ENCODE measurements at places on chromosomes 11 and 22.

GRCh38 chr22:40432625-40433024, 62.2 kb downstream of the SGSM3 start:
- no peak for DNase-seq

GRCh38 chr11:45028911-45029682, 78.4 kb upstream of the TP53I11 start:
- no peak for DNase-seq

- no peak for DNase-seq
These were observed 50.6 kb upstream of the ARFGAP3 start for GRCh38 chr22:42907404-42908373.

GRCh38 chr22:32636884-32637283, 162.3 kb downstream of the FBXO7 start:
- DNase-seq, result no peak

GRCh38 chr11:109088086-109088485, 333.9 kb upstream of the C11orf87 start:
- DNase-seq, result no peak

- DNase-seq, result no peak
These were observed 24.3 kb upstream of the KCNQ1OT1 start for GRCh38 chr11:2724104-2724503.

- DNase-seq, result no peak
These were observed 61.7 kb downstream of the FBXO7 start for GRCh38 chr22:32536352-32536751.

DNA sequence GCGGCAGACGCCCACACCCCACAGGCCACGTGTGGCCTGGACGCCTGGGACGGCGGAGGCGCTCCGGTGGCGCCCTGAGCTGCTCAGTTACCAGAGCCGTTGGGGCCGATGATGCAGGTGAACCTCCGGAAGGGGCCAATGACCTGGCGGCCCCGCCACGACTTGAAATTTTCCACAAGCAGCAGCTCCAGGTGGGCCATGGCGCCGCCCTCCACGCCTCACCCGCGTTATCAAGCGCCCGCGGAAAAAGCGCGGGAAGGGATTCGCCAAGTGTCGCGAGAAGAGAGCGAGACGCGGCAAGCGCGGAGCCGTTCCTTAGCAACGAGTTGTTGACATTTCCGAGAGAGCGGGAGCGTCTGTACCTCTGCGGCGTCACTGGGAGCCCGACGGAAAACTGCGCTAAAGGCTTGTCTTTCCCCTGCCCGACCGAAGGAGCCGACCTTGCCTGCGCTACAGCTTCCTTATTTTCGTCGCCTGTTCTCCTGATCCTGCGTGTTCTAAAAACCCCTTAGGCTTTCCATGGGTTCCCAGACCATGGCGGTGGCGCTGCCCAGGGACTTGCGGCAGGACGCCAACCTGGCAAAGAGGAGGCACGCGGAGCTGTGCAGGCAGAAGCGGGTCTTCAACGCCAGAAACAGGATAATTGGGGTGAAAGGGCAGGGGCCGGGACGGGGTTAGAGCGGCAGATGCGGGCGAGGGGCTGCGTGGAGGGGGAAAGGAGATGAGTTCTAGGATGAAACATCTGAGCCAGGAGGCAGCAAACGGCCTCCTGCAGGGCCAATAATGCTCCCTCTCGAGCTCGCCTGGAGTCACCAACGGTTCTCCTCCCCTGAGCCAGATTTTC, at the start of the genes RIBC2 and SMC1B:
TSS of gene RIBC2 (plus strand) at position 326 of the 844 bp plus-strand sequence. CDS start at position 520, 194 bp downstream.
TSS of gene SMC1B (minus strand) at position 232 of the 844 bp plus-strand sequence. CDS start at position 200, 32 bp downstream.
- peak; percentile 56 for DNase-seq

- no peak for DNase-seq
These were observed 816 bp upstream of the PHRF1 start for GRCh38 chr11:575313-575995.

GRCh38 chr11:2913019-2913431, 16.2 kb downstream of the PHLDA2 start:
- no peak for DNase-seq

GRCh38 chr11:62000539-62001446, 33.4 kb upstream of the FTH1 start:
- no peak for DNase-seq

- DNase-seq, result no peak
These were observed 1558.6 kb upstream of the RAG2 start for GRCh38 chr11:38156495-38157146.

DNA sequence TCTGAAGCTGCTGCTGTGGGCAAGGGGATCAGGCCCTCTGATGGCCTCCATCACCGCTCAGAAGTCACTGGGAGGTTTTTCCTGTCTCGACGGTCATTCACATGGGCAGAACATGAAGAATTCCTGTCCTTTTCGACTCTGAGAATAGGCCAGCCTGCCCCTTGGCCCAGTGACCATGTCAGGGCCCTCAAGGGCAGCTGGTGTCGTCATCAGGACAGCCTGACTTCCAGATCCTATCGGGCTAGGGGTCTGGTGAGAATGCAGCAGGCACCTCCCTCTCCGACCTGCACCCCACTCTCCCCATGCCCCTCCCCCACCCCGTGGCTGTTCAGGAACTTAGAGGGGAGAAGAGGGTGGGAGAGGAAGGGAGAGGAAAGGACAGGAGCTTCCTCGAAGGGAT, 3.6 kb downstream of the TP53I11 start:
- no peak for DNase-seq

DNA sequence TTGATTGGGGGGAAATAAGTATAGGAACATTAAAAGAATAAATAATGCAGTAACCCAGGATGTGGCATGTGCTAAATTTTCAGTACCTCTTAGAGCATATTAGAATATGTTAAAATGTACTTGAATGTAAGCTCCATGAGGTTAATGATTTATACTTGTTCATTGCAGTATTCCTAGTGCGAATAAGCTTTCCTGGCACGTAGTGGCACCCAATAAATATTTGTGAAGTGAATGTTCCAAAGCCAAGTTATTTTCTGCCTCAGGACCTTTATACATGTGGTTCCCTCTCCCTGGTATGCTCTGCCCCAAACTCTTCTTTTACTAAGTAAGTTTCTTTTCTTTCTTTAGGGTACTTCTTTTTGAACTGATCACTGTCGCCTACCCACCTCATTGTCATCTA, 118.8 kb downstream of the DBX1 start:
- DNase-seq, result no peak

DNA sequence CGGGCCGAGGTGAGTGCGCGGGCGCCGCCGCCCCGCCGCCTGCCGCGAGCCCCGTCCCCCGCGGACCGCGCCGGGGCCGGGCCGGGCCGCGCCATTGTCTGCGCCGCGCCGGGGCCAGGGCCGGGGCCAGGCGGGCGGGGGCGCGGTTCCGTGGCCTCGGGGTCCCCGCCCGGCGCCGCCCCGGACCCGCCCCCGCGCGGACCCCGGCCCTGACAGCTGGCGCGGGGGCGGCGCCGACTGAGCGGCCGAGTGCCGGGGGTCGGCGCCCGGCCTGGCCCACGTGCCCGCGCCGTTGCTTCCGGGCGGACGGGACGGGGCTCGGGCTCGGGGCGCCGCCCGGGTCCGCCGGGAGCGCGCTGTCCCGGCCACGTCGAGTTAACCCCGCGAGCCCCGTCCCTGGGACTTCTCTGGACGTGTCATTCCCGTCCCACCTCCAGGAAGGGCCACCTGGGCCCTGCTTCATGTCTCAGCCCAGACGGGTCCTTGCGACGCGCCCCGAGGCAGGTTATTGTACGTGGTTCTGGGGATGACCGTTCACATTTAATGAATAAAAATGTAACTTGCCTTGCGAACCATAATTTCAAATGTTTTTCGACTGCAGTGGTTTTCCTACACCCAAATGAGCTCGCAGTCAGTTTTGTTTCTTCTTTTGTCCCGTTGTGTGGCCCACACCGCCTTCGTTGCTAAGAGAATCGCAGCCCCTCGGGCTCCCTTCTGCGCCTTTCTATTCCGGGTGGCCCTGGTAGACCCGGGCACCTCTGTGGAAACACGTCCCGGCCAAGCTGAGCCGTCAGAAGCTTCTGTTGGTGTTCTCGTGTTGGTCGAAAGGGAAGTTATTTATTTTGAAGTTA, 562 bp downstream of the ZBED4 start:
- DNase-seq, result no peak

- no peak for DNase-seq
These were observed 23.6 kb upstream of the MYRF start for GRCh38 chr11:61728940-61729219.

- DNase-seq, result no peak
These were observed 48.5 kb upstream of the A4GALT start for GRCh38 chr22:42769238-42769573.

DNA sequence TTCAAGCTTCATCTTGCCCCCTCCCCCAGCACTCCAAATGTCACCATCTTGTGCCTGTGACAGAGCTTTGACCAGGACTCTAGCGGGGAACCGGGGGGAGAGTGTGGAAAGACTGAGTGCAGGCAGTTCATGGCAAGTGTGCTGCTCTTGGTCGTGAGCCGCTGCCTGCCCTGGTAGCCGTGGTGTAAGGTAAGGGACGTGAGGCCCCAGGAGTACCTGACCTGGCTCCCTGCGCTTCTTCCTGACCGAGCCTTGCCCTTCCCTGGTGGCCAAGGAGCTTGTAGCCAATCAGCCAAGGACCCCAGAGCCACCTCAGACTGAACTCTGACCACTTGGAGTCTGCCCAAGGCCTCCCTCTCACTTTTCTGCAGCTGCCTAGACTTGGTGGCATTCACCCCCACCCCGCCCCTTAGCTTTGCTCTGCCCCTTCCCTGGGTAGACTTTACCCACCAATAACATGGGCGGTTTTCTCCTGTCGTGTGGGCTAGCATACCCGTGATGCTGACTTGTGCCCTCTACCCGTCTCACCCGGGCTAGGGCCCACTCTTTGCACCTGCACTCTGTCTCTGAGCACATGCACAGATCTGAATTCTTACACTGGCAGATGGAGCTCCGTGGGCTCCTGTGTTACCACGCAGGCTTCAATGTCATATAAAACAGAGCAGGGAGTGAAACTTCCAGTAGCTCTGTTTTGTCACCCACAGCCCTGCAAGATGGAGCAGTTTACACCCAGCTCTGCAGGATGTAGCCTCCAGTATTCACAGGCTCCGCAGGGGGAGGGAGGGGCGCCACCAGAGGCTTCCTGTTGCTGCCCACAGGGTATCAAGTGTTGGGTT, 1.5 kb downstream of the DGKZ start:
- DNase-seq, result no peak

- DNase-seq, result no peak
These were observed 1.3 kb downstream of the MRGPRE start for GRCh38 chr11:3230636-3231549.

- no peak for DNase-seq
These were observed 106.0 kb downstream of the RPL27A start for GRCh38 chr11:8788616-8789015.

DNA sequence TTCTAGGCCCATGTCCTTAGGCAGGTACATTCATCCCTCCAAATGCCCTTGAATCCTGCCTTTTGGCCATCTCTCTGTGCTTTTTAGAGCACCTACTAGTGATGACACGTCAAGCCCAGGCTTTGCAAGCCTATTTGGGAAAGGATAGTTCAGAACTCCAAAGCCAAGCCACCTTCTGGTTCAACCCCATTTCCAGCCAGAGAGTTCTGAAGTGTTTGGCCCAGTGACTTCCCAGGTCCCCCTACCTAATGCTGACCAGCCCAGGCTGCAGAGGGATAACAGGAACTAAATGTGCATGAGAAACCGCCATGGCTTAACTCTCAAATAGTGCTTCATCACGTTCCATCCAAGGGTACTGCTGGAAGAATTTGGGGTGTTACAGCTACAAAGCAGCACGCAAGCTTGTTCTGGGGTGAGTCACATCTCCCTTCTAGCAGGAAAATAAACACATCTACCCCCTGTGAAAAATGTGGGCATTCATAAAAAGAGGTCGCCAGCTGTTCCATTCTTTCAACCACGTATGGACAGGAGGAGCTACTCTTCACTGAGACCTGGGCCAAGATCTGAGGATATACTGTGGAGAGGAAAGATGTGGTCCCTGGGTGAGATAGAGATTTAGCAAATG, 2.0 kb upstream of the FXYD6 start:
- no peak for DNase-seq

DNA sequence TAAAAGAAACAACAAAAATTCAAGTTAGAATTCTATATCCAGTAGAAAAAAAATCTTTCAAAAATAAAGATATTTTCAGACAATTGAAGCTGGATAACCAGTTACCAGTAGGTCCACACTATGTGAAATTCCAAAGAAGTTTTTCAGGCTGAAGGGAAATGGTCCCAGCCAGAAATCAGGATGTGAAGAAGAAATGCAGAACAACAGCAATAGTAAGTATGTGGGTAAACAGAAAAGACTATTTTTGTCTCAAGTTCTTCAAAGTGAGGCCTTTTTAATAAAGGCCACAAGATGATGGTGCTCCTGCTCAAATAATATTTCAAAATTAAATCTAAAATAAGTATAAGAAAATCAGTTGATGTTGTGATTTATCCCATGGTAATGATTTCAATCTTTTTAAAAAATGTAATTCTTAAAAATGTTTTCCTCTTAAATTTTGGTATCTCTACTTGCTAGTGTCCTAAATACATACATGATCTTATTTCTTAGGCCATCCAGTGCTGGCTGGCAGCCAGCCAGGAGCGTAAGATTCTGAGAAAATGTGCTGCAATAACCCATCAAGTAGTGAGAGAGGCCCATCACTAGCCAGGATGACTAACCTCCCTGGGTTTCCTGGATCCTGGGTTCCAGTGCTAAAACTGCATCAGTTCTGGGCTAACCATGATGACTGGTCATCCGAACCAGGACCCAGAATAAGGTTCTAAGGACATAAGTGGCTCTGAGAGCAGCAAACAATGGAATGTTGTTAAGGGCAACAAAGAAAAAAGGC, 15.6 kb upstream of the UCP3 start:
- DNase-seq, result no peak

GRCh38 chr22:46359362-46359761, 23.8 kb downstream of the TRMU start:
- DNase-seq, result no peak

DNA sequence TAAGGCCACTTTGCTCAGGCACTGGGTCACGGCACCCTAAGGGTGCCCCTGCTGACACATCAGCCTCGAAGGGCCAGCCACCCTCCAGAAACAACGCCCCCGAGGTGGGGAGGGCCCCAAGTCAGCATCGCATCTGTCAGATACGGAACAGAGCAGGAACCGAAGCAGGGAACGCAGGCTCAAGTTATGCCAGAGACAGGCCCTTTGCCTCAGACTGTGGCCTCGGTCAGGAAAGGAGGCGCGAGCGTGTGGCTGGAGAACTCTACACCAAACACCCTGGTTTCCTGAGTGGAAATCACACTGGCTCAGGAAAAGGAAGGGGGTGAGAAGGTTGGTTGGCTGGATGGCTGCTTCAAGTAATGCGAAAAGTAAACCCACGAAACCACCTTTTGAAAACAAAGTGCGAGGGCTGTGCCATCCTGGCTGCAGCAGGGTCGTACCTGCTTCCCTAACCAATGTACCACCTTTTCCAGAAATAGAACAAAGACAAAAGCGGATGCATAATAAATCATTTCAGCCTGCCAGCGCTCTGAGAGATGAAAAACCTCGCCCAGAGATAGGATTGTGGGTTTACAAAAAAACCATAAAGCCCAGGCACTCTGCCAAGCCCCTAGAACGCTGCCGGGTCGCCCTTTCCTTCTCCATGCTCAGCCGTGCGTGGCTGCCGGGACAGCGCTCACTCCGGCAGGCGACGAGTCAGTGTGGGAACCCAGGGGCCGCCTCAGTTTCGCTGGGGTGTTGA, 38.6 kb downstream of the TRMU start:
- DNase-seq, result no peak
